ENCODE measurements at places on chromosomes 6 and 20.

DNA sequence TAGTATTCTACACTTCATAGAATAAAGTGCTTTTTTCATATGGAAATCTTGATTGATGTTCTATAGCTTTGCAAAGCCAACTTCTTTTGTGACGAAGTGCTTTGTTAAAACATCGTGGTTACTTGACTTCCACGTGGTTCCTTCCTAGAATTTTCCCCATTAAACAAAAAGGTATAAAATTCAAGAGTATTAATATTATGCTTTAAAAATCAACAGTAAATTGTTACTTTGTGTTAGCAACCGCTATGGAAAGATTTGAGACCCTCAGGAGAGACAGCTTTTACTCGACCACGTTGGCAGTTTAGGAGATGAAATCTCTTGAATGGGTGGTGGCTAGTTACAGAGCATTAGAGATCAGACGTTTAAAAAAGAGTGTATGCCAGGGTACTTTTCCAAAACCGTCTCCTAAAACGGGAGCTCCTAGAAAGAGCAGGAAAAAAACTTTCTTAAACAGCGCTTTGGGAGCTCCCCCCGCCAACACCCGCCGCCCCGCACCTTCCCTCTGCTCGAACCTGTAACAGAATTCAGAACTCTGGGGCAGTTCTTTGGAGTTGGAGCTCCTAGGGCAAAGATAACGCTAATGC lies 920 bp downstream of the GJA1 start:
- DNase-seq: no peak

GRCh38 chr6:87806635-87807034 lies 104.6 kb upstream of the AKIRIN2 start:
- DNase-seq: no peak

GRCh38 chr6:17004269-17004668 lies 97.6 kb upstream of the STMND1 start:
- DNase-seq: no peak

- DNase-seq: no peak
Observed at GRCh38 chr6:144106206-144106605, 10.8 kb upstream of the SF3B5 start.

DNA sequence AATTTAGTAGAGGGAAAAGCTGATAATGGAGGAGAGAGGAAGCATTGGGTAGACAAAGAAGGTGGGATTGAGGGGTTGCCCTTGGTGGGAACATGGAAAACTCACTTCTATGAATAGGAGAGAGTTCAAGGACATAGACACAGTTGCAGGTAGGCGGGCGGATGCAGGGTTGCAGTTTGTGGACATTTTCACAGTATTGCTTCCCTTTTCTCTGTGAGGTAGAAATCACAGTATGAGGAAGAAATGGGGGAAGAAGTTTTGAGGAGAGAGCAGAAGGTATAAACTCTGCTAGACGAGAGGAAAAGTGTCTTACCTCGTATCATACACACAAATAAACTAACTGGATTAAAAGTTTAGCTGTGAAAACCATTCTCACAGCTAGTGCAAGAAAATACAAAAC lies 200.7 kb upstream of the ECI2 start:
- DNase-seq: no peak

GRCh38 chr6:100269189-100269588 lies 195.5 kb downstream of the SIM1 start:
- DNase-seq: no peak

DNA sequence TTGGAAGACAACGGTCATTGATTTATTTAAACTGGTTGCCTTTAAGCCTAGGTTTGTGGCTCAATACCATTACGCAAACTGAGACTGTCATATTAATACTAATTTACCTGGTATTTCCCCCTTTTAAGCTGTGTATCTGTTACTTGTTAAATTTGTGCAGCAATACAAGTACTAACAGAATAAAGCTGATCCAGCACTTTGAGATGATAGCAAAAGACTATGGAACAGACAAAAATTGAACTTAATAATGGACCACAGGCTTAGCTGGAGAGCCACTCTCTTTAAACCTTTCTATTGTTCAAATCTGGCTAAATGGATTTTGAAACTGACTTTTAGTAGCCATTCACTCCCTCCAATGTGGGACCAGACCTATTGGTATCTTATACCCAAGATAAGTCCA lies 6.2 kb upstream of the CENPW start:
- DNase-seq: no peak

- no peak for DNase-seq
Observed at GRCh38 chr6:139657119-139657518, 282.7 kb upstream of the CITED2 start.

- DNase-seq: no peak
Observed at GRCh38 chr6:98241630-98242029, 592.7 kb upstream of the POU3F2 start.

DNA sequence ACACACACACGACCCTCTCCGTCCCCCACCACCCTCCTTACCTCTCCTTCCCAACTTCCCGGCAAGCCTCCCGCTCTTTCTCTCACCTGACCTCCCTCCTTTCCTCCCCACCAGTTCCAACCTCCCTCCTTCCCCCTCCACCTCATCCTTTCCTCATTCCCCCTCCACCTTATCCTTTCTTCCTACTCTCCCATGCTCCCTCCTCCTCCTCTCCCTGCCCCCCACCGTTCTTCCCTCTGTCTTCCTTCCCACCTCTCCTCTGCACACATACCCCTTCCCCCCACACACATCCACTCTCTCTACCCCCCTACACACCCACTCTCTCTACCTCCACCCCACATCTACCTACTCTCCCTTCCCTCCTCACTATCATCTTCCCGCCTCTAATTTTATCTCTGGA lies 144.2 kb downstream of the TBC1D32 start:
- DNase-seq: no peak

DNA sequence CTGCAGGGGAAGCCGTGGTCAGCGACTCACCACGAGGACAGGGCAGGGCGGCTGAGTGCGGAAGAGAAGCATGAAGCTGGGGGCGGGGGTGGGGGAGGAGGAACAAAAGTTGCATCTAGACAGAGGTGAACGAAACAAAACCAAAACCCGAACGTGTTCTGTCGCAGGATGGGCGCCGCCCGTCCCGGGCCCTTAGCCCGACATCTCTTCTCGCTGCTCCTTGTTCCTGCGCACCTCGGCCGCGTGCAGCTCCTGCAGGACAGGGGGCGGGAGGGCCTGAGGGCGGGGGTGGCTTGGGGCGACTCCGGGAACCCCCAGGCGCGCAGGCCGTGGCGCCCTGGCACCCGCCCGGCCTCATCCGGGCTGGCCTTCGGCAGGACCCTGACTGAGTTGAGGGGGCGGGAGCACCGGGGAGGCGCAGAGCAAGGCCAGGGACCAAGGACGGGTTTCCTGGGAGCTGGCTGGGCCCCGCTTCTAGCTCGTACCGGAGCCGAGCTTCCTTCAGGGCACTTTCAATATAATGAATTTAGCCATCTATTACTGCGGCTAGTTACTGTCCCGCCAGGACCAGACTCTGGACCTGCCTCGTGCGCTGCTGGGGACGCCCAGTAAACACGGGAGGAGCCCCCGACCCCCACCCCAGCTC lies 12.0 kb downstream of the STMN3 start:
- DNase-seq: no peak

DNA sequence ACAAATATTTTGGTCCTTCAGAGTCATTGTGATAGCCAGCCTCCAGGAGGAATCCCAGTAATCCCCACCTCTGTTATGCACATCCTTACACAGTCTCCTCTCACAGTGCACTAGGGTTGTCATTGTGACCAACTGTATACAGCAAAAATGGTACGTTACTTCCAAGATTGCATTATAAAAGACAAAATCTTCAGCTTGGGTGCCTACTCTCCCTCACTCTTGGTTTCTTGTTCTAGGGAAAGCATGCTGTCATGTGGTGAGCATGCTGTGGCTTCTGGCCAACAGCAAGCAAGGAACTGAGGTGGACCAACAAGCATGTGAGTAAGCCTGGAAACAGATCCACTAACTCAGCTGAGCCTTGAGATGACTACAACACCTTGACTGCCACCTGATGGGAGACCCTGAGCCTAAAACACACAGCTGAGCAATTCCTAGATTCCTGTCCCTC lies 130.1 kb upstream of the DST start:
- no peak for DNase-seq

- DNase-seq: no peak
Observed at GRCh38 chr6:105594821-105595220, 191.9 kb upstream of the PREP start.

DNA sequence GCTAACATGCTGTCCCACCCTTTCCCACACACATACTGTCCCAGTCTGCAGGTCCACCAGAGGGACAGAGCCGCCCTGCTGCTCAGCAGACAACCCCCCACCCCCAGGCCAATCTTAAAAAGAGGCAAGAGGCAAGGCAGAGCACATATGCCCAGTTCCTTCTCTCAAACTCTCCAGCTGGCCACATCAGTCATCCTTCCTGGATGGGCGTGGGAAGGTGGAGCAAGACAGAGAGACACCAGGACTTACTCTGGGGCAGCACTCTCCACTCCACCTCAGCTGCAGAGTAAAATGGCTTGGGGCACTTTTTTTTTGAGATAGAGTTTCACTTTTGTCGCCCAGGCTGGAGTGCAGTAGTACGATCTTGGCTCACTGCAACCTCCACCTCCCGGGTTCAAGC lies 10.8 kb downstream of the MOCS3 start:
- DNase-seq: no peak

DNA sequence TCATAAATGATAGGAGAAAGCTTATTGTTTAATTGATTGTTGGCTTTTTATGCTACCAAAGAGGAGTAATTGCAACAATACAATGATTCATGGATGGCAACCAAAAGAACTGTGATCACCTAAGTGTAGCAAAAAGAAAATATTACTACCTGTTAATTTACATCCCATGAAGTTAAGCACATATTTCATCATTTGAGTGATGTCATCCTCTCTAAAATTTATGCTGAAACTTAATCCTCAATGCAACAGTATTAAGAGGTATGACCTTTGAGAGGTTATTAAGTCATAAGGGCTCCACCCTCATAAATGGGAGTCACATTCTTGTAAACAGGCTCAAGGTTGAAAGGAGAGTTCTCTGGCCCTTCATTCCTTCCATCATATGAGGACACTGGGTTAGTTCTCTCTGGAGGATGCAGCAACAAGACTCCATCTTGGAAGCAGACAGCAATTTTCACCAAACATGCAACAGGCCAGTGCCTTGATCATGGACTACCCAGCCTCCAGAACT lies 190.6 kb upstream of the GRIK2 start:
- no peak for DNase-seq

DNA sequence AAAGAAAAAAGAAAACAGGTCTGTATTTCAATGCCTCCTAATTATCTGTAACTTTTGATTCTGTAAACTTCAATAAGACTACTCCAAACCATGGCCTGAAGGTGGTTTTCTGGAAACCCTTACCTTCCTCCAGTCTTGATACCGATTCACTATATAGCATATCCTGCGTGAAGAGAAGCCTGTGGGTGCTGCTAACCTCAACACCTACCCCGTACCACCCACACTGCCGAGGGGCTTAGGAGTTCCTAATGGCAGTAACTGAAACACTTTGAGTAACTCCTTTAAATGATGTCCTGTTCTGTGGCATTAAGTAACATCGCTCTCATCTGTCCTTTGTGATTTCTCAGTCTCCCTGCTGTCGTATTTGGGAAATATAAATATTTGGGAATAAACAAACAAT lies 104.5 kb upstream of the CARMIL1 start:
- no peak for DNase-seq

- DNase-seq: no peak
Observed at GRCh38 chr6:138541823-138542481, 42.7 kb upstream of the NHSL1 start.

DNA sequence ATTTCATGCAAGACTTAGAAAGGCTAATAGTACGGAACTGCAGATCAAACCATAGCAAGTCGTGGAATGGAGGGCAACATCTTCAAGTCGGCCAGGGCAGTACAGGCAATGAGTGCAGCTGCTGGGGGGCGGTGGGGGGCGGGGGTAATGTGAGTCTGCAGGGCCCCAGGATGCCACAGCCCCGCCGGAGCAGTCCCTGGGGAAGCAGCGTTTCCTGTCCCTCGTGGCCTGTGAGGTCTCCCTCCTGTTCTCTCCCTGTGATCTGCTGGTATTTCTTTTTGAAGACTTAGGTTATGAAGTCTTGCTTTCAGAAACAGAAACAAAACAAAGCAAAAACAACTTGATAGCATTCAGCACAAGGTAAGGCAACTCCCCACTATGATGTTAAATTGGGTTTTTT lies 351.9 kb downstream of the FOXA2 start:
- DNase-seq: no peak

- no peak for DNase-seq
Observed at GRCh38 chr20:33337531-33338165, 54.6 kb downstream of the BPIFB1 start.

DNA sequence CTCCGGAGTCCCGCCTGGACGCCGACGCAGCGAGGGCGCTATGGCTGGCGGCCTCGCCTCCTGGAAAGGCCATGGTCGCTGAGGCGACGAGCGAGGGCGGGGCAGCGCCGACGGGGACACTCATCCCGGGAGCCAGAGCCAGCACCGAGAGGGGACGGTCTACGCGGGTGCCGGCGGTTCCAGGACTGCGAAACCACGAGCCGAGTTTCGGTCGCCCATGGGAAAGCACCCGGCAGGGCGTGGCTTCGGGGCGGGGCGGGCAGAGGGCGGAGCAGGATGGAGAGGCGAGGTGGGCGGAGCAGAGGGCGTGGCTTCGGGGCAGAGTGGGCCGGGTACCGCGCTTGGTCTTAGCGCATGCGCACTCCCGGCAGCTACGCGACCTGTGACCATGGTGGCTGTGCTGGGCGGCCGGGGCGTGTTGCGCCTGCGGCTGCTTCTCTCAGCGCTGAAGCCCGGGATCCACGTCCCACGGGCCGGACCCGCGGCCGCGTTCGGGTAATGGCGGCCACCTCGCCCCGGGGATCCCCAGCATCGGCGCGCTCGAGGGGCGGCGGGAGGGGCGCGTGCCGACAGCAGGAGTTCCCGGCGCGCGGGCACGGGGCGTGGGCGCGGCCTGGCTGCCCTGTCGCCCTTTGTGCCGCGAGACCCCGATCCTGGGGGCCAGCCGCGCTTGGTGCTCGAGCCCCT lies at the start of gene BPHL:
BPHL (plus strand) TSS at position 359 of the 687 bp plus-strand sequence; CDS start at position 389, 30 bp downstream.
- peak; percentile 93 for DNase-seq

DNA sequence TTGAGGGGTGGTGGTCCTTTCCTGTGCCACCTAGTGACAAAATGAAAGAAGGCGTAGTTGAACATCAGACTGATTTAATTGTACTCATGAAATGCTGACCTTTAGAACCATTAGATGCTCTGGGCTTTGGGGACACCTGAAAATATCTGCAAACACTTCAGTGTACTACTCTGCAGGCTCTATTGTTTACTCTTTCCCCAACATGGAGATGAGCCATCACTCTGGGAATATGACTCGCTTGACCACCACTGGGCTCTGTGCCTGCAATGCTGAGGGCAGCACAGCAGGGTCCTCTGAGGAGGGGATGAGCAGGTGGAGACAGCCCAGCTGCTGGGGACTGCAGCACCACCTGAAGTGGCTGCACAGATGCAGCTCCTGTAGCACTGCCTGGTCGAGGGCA lies 74.8 kb upstream of the SLC24A3 start:
- DNase-seq: no peak

- DNase-seq: no peak
Observed at GRCh38 chr6:34657037-34657306, 39.6 kb downstream of the ILRUN start.

- DNase-seq: no peak
Observed at GRCh38 chr20:2255926-2256531, 39.8 kb upstream of the TGM3 start.

GRCh38 chr6:144027932-144028587 lies 20.0 kb upstream of the PLAGL1 start:
- DNase-seq: no peak
